Omental fat pad (tissue), 4 donors: ENCODE measurements at places on chromosomes 1 and 21.

DNA sequence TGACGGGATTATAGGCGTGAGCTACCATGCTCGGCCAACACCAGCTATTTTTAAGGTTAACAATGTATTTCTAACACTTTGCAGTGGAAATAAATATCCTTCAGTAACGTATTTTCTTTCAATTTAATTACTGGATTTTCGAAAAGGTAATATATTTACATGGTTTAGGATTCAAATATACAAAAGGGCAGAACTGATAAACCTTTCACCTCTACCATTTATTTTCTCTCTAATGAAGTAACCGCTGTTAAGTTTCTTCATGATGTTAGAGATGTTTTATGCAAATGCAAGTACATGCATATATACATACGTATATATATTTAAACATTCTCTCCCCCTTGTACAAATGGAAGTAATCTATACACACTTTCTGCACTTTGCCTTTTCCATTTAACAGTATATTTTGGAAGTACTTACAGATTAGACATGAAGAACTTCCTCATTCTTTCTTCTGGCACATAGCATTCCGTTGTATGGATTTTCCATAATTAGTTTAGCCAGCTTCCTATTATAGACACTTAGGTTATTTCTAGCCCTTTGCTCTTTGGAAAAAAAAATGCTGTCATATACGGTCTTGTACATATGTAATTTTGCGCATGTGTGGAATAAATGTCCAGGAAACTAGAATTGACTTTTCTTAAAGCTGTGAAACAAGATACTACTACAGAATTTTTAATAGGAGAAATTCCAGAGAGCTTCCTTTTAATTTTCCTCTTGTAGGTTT lies 14.9 kb upstream of the HJV start:
- DNase-seq = no peak

DNA sequence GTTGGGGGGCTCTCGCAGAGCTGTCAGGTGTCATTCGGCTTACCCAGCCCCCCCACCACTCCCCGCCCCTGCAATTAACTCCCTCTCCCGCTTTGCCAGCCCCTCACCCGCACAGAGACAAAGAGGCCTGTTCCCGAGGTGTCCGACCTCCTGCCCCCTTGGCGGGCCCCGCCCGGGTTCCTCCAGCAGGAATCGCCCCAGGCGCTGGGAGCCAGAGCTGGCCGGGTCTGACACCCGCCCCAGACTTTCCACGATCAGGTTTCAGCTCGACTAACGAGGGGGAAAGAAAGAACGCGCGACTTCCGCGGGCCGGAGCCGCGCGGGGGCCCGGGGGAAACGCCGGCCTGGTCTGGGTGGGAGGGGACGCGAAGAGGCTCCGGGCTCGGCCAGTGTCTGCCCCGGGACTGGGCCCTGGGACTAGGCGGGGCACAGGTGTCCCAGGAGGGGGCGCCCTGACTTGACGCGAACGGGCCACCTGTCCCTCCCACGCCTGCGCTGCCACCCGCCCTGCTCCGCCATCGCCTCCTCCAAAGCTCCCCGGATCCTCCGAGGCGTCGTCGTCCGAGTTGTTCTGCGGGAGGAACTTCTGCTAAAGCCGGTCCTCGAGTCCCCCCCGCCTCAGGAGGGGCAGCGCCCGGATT lies 36.4 kb upstream of the HHAT start:
- no peak for DNase-seq

- DNase-seq = no peak
These were observed 71.2 kb upstream of the ZC3H12A start for GRCh38 chr1:37403166-37403565.

GRCh38 chr1:91755702-91756287 lies 130.2 kb downstream of the TGFBR3 start:
- DNase-seq = no peak

DNA sequence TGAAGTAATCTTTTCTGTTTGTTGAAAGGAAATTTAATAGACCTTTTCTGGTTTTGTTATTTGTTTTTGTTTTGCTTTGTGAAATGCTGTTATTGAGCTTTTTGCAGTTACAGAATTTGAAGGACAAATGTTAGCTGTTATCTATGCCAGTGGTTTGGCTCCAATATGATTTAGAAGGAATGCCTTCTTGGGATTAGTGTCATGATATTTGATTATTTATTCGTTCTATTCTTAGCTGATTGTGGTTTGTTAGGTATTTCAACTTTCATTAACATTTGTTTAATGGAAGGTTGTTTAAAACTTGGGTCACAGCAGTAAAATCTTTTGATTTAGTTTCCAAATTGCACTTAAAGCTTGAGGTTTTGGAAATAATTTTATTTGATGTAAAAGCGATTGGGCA lies 33.5 kb downstream of the ADGRL2 start:
- DNase-seq = no peak

DNA sequence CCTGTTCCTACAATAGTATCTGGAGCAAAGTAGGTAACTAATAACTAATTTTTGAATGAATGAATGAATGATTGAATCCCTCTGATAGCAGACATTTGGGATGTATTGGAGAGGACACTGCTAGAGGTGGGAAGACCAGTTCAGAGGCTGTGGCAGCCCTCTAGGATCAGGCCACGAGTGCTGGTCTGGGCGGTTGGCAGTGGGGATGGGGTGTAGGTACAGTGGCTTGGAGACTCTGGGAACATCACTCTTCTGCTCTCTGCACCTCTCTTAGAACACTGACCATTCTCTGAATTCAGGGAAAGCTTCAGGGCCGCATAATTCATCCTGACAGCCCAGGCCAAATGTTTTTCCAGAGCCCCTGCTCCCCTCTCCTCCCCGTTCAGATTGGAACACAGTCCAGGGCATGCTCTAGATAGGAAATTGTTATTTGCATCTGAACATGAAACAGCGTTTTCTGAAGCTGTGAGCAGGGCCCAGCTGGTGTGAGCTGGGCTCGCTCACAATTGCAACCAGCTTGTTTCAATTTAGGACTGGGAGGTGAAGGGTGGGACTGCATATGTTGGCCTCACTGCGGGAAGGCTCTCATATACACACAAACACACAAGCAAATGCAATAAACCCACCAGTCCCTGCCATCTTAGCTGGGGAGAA lies 253.1 kb upstream of the USP24 start:
- no peak for DNase-seq

DNA sequence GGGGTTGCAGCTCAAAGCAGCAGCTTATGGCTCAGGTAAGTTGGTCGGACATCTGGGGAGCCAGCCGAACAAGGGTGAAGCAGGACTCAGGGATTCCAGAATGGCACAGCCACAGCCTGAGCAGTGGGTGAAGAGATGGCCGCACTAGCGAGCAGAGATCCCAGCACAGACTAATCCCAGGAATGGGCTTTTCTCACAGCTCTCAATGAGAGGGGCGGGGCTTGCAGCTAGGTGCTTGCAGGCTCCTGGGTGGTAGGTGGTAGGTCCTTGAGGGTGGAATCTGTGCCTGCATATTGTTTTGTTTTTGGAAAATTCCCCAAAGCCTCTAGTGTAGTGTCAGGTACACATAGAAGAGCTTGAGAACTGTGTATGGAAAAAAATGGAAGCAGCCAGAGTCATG lies 9.0 kb downstream of the KIAA0040 start:
- no peak for DNase-seq

- DNase-seq = no peak
These were observed 467.5 kb downstream of the SMYD3 start for GRCh38 chr1:246039584-246039983.

DNA sequence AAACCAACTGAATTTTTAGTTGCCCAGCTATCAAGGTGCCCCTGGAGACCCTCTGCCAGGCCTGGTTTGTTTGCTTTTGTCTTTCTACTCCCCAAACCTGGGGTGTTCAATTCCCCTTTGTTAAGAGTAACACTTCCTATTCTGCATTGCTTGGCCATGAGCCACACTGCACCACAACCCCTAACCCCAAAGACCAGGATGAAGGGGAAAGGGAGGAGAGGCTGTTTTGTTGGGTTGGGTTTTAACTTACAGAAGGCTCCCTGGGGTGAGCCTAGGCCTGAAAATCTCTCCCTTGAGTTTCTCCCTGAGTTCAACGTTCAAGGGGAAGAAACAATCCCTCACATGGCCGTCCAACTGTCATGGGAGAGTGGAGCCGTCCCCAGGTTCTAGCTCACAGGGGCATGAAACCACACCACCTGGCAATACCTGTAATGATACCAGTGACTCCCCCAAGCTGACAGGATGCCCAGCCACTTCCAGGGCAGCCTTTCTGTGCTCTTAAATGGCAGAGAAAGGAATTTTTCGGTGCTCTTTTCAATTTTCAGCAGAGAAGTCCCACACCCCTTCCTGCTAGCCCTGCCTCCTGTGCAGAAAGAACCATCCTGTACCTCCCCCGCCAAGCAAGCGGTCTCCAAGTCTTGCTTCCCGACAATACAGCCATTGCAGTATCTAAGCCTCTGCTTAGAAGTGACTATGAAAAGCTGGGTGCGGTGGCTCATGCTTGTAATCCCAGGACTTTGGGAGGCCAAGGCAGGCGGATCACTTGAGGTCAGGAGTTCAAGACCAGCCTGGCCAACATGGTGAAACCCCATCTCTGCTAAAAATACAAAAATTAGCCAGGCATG lies 14.9 kb downstream of the SLC45A3 start:
- no peak for DNase-seq
